ENCODE measurements at places on chromosomes 12 and 14.

GRCh38 chr14:89616852-89617341 lies 199.9 kb upstream of the FOXN3 start:
- DNase-seq, result peak; percentile 31
- no peaks in the 10 kb centered on the region for H3K27me3 ChIP-seq
- peaks cover 3% of the 10 kb centered on the region for H3K36me3 ChIP-seq
- peak overlapping the region; percentile 93 for H3K4me3 ChIP-seq
- peaks cover 41% of the 10 kb centered on the region for H3K4me1 ChIP-seq
- peak overlapping the region; percentile 94 for H3K27ac ChIP-seq

DNA sequence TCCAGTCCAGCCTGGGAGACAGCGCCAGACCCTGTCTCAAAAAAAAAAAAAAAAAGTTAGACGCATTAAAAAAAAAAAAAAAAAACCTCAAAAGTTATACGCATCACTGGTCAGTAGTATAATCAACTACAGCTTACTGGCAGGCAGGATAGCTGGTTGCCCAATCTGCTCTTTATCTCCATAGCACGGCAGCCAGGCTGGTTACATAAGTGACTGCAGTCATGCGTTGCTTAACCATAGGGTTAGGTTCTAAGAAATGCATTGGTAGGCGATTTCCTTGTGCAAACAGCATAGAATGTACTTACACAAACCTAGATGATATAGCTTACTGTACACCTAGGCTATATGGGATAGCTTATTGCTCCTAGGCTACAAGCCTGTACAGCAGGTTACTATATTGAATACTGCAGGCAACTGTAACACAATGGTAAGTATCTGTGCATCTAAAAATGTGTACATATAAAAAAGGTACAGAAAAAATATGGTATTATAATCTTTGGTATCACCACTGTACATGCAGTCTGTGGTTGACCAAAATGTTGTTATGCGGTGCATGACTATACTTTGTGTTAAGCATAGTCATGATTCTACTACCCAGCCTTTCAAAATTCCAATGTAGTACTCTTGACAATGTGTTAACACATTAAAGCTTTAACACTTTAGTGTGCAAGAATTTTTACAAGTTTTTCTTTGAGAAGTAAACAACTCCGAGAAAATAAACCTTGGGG lies 8.1 kb downstream of the L2HGDH start:
- H3K4me1 ChIP-seq, result peaks cover 2% of the 10 kb centered on the region
- no peak overlapping the region for H3K27ac ChIP-seq
- no peak for DNase-seq
- no peak overlapping the region for H3K4me3 ChIP-seq
- H3K27me3 ChIP-seq, result no peaks in the 10 kb centered on the region
- H3K36me3 ChIP-seq, result peaks cover 4% of the 10 kb centered on the region

- no peaks in the 10 kb centered on the region for H3K4me1 ChIP-seq
- no peaks in the 10 kb centered on the region for H3K36me3 ChIP-seq
- no peak overlapping the region for H3K4me3 ChIP-seq
- peaks cover 5% of the 10 kb centered on the region for H3K27me3 ChIP-seq
Observed at GRCh38 chr12:27859648-27860047, 79.6 kb upstream of the MANSC4 start.

GRCh38 chr12:103839103-103839502 lies 1.9 kb downstream of the NT5DC3 start:
- H3K4me3 ChIP-seq, result no peak overlapping the region
- no peak overlapping the region for H3K27ac ChIP-seq
- peaks cover 22% of the 10 kb centered on the region for H3K4me1 ChIP-seq
- DNase-seq, result no peak

DNA sequence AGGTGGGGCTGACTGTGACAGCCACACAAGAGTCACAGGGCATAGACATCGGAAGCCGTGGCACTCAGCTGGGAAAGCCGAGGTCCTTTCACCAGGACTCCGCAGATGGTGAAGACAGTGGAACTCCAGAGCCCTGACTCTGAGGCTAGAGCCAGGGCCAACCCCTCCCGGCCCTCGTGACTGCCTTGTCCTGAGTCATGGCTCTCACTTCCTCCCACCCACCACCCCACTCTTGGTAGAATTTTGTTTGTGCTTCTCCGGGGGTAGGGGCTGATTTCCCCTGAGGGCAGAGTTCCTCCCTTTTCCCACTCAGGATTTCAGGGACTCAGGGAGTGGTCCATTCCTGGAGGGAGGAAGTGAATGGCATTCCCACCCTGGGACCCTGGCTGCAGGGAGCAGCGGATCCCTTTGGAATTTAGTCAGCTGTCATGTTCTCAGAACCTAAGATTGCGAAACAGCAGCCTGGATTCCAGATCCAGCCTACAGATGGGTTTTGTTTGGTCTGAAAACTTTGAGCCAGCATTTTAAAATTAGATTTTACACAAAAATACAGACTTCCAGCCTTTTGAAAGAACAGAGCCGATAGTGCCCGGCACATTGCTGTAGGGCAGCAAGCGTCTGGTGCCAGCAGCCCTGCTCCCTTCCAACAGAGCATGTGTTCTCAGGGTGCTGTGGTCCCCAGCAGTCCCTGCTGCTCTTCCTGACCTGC lies 50.7 kb downstream of the TPCN1 start:
- H3K4me1 ChIP-seq, result no peaks in the 10 kb centered on the region
- H3K27ac ChIP-seq, result no peak overlapping the region
- H3K27me3 ChIP-seq, result no peaks in the 10 kb centered on the region
- H3K36me3 ChIP-seq, result peaks cover 15% of the 10 kb centered on the region

GRCh38 chr12:94242901-94243300 lies 94.5 kb downstream of the PLXNC1 start:
- H3K27ac ChIP-seq, result no peak overlapping the region
- H3K27me3 ChIP-seq, result no peaks in the 10 kb centered on the region
- H3K4me3 ChIP-seq, result no peak overlapping the region

DNA sequence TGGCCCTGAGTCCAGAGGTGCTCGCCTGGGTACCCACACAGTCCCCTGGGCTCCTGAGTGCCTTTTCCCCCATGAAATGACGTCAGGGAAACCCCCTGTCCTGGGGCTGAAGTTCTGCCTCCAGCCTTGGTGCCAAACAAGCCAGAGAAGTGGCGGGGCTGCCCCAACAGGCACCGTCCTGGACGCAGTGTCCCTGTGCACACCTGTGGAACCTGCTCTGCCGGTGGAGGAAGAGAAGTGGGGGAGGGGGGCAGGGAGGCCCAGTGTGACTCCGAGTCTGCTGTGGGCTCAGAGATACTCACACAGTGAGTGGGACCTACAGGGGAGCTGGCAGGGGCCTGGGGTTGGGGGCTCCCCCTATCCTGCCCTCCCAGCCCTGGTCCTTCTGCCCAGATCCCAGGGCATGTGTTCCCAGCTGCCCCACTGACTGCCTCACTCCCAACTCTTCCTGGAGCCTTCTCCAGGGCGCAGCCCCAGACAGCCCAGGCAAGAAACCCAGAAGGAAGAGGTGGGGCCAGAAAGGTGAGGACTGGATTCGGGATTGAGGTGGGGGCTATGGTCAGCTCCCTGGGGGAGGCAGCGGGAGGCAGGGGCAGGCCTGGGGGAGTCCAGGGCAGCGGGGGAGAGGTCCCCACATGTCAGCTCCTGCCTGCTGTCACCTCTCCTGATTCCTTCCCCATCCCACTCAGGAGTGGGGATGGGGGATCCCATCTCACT lies 24.7 kb downstream of the CCDC85C start:
- DNase-seq, result no peak
- no peak overlapping the region for H3K27ac ChIP-seq
- H3K4me1 ChIP-seq, result peaks cover 12% of the 10 kb centered on the region
- no peaks in the 10 kb centered on the region for H3K36me3 ChIP-seq
- peaks cover 10% of the 10 kb centered on the region for H3K27me3 ChIP-seq

DNA sequence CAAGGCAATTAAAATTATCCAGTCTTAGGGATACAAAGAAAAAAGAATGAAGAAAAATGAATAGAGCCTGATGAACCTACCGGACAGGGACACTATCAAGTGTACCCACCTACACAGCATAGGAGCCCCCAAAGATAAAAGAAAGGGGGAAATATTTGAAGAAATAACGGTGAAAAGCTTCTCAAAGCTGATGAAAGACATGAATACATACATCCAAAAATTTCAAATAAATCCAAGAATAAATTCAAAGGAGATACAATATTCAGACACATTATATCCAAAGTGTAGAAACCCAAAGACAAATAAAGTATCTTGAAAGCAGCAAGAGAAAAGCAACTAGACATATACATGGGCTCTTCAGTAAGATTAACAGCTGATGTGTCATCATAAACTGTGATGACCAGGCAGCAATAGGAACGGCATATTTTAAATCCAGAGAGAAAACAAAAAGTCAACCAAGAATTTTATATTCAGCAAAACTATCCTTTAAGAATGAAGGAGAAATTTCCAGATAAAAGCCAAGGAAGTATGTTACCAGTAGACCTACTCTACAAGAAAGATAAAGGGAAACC lies 56.0 kb downstream of the CDK17 start:
- DNase-seq, result no peak
- no peak overlapping the region for H3K4me3 ChIP-seq
- no peaks in the 10 kb centered on the region for H3K27me3 ChIP-seq
- no peak overlapping the region for H3K27ac ChIP-seq
- peaks cover 23% of the 10 kb centered on the region for H3K36me3 ChIP-seq

- H3K36me3 ChIP-seq, result no peaks in the 10 kb centered on the region
- DNase-seq, result no peak
- no peak overlapping the region for H3K27ac ChIP-seq
- H3K27me3 ChIP-seq, result no peaks in the 10 kb centered on the region
- no peak overlapping the region for H3K4me3 ChIP-seq
- peaks cover 4% of the 10 kb centered on the region for H3K4me1 ChIP-seq
Observed at GRCh38 chr14:61620130-61620946, 75.0 kb upstream of the HIF1A start.

DNA sequence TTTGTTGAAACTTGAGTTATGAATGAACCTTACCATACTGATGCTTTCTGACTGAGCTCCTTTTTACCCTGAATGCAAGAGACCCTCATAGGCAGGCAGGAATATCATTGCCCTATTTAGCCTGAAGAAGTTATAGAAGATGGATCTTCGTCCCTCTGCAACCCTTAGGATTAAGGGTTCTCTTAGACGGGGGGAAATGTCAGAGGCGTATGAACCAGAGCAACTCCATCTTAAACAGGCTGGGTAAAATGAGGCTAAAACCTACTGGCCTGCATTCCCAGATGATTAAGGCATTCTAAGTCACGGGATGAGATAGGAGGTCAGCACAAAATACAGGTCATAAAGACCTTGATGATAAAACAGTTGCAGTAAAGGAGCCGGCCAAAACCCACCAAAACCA lies 7.5 kb downstream of the ATF1 start:
- no peak overlapping the region for H3K27ac ChIP-seq
- H3K36me3 ChIP-seq, result peaks cover 27% of the 10 kb centered on the region
- H3K27me3 ChIP-seq, result no peaks in the 10 kb centered on the region
- DNase-seq, result no peak
- H3K4me1 ChIP-seq, result peaks cover 12% of the 10 kb centered on the region

DNA sequence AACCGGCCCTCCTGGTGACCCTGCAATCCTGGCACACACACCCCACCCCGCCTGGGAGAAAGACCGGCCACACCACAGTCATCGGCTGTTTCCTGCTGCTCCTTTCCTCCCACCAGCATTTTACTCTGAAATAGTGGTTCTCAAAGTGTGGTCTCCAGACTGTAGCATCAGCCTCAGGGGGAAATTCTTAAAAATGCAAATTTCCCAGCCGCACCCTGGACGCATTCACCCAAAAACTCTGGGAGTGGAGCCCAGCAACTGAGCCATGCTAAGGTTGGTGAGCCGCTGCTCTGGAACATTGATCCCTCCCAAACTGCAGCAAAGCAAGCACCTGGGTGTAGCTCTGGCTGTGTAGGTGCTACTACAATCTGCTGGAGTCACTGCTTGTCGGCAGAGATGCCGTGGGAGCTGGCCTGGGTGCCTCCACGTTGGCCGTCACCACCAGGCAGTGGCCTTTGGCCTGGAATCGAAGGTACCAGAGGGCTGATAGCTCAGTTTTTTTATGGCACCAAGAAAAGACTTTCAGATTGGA lies 38.4 kb upstream of the BCL2L14 start:
- DNase-seq, result no peak
- no peaks in the 10 kb centered on the region for H3K36me3 ChIP-seq
- H3K27ac ChIP-seq, result peak overlapping the region; percentile 7
- H3K27me3 ChIP-seq, result no peaks in the 10 kb centered on the region
- peaks cover 15% of the 10 kb centered on the region for H3K4me1 ChIP-seq

DNA sequence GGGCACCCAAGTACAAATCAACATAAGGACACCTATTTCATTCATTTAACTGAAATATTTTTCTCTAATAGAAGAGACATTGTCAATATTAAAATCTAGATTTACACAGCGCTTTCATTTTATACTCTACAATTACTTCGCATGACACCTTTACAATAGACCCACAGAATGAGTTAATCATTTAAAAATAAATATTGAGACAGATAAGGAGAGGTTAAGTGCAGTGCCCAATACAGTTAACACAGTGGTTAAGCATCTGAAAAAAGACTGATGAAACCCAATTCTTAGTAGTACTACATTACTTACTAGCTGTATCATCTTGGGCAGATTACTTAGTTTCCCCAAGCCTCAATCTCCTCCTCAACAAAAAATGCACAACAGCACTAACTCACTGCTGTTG lies 116.2 kb downstream of the DENND5B start:
- no peaks in the 10 kb centered on the region for H3K27me3 ChIP-seq
- peaks cover 19% of the 10 kb centered on the region for H3K36me3 ChIP-seq
- DNase-seq, result no peak
- no peak overlapping the region for H3K27ac ChIP-seq
- H3K4me1 ChIP-seq, result peaks cover 11% of the 10 kb centered on the region
- H3K4me3 ChIP-seq, result no peak overlapping the region

DNA sequence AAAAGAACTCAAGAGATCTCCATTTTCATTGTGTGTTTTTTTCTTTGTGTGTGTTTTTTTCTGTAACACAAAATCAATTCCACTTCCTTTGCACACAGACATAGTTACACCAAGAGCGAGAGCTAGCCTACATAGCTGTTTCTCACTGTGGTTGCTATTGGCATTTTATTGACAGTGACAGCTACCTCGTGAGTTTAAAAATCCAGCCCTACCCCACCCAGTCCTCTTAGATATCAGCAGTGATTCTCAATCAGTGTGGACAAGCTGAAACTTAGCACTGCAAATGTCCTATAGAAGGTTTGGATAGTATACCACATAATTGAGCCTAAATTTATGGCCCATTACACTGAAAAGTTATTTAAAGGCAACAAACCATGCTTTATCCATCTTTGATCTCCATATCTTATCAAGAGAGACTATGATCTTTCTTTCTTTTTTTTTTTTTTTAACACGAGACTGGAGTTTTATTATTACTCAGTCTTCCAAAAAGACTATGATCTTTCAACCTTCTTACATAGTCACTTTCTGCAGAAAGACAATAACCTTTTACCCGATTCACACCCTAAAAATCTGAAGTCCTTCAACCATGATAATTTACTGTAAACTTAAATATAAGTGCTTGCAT lies 46.8 kb downstream of the ATP2B1 start:
- peaks cover 8% of the 10 kb centered on the region for H3K36me3 ChIP-seq
- H3K4me3 ChIP-seq, result no peak overlapping the region
- DNase-seq, result no peak
